ENCODE measurements at places on chromosomes 2 and 18. TPM values are rescaled to one million over a fixed set of nuclear protein-coding genes. Genes with fewer than 3 reads are reported as not detected.

The IMPA2 gene
- polyA plus RNA-seq = 8.0 TPM

The CCL20 gene
- not detected for polyA plus RNA-seq

The CNTNAP5 gene
- polyA plus RNA-seq = not detected

The SERPINB12 gene
- not detected for polyA plus RNA-seq

The SIX3 gene
- not detected for polyA plus RNA-seq

The UGT1A6 gene
- polyA plus RNA-seq = not detected

The IL1RL1 gene
- 0.13 TPM for polyA plus RNA-seq

DNA sequence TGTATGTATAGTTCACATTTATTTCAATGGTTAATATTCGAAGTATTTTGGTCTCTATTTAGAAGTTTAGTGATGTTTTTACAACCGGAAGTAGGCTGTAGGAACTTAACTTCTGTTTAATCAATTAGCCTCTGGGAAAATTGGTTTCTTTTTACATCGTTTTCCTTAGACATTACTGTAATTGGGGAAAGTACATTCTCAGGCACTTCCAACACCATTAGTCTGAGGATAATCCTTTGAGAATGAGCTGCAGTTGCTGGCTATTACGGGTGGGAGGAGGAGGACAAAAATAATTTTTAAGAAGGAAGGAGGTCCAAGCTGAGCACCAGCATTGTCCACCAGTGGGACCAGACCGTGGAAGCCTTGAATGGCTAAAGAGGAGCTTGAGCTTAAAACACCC, 70.4 kb upstream of the ST3GAL5 start:
- no peak for DNase-seq

- no peak for DNase-seq
Measured at GRCh38 chr2:105606081-105606480, 138.6 kb upstream of the NCK2 start.

DNA sequence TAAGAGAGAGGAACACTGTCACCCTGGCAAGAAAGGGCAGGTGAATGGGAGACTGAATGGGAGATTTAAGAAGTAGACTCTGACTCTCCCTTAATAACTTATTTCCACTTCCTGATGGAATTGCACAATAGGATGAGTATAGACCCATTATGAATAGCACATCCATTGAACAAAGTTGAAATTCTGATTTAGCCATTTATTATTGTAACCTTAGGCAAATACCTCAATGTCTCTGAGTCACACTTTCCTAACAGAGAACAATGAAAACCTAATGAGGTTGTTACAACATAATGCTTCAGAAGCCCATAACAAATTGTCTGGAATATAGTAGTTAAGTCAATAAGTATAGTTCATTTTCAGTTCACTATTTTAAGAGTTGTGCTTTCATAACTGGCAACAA, 78.9 kb downstream of the NRXN1 start:
- DNase-seq = peak; percentile 20

- DNase-seq = no peak
Measured at GRCh38 chr18:44117821-44118220, 562.9 kb upstream of the SETBP1 start.

DNA sequence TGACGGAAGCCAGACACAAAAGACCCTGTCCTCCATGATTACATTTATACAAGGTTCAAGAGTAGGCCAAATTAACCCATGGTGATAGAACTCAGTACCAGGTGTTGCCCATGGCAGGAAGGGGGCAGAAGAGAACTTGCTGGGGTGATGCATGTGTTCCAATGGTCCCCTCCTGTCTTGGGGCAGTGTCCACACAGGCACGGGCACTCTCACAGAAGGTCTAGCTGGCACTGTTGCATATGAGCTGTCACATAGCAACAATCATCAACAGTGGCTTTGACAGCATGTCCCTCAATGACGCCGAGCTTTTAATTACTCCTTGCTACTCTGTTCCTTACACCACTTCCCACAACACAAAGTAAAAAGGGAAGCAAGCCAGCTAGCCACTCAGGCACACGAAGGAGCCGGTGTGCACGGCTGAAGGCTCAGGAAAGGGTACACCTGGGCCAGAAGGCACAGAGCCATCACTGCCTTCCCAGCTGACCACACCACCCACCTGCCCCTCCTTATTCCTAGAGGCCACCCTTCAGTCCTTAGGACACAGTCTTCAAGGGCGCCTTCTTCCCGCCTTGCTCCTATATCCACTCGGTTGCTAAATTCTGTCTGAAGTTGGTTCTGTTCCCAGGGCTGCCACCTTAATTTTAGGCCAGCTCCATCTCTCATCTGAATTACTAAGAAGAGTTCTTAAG, 28.9 kb downstream of the RPL31 start:
- DNase-seq = no peak

DNA sequence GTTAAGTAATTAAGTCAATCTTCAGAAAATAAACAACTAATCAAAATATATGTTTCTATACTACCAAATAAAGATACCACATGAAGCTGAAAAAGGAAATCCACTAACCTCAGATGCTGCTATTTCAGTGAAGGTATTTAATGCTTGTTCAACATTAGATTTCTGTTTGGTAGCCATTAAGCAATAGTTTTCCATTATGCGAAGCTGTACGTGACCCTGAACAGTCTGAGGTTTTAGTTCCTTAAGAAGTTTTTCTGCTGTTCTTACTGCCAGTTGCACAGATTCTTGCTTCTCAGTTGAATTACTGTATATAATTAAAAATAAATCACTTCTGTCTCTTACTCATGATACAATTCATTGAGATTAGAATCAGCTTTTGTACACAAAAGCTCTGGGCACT, 65.4 kb downstream of the TTC21B start:
- no peak for DNase-seq

GRCh38 chr2:160510617-160511016, 17.0 kb upstream of the RBMS1 start:
- peak; percentile 29 for DNase-seq

DNA sequence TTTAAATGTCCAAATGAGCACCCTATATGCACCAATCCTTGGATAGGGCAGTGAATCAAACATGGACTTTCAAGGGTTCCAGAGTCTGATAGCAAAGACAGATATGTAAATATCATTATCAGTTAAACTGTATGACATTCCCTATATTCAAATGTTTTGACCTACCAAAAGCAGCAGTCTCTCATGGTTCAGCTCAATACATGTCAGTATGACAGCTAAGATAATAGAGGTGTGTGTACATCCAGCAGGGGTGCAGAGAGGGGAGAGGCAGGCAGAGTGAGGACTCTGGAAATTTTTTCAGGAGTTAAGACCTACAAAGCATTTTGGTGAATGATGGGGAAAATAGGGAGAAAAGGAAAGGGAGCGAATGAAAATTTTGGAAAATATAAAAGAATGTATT, 106.3 kb downstream of the MYO3B start:
- no peak for DNase-seq

DNA sequence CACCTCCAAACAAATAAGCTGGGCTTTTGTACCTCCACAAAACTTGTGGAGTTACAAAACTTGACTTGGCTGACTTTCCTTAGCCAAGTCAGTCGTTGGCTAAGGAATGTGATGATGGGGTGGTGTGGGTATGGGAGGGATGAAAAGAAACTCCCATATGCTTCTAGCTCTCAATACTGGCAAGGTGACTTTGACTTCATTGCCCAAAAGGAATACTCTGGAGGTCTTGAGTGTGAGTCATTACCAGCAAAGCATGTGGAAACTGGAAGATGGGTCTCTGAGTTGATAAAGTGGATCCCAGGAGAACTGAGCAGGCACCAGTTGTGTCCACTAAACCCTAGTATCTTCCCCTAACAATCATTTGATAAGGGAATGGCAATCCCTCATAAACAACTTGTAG, 226.7 kb downstream of the GULP1 start:
- peak; percentile 47 for DNase-seq

DNA sequence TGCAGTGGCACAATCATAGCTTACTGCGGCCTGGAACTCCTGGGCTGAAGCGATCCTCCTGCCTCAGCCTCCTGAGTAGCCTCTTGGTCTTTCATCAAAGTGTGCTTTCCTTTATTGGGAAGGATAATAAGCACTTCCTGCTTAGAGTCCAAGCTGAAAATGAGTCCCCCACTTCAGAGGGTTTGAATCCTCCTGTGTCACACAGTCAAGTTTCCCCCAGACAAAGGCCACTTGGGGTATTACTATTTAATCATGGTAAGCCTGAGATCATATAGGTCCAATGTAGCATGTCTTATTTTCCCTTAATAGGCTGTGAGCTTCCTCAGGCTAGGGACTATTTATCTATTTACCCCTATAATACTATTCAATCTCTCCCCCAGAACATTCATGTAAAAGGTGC, 11.4 kb upstream of the KIAA2012 start:
- DNase-seq = no peak

- DNase-seq = no peak
Measured at GRCh38 chr18:76979111-76979751, 153.4 kb downstream of the MBP start.

- DNase-seq = no peak
Measured at GRCh38 chr2:2800697-2801096, 469.6 kb upstream of the MYT1L start.

GRCh38 chr2:49959961-49960553, 805.7 kb upstream of the FSHR start:
- DNase-seq = no peak

DNA sequence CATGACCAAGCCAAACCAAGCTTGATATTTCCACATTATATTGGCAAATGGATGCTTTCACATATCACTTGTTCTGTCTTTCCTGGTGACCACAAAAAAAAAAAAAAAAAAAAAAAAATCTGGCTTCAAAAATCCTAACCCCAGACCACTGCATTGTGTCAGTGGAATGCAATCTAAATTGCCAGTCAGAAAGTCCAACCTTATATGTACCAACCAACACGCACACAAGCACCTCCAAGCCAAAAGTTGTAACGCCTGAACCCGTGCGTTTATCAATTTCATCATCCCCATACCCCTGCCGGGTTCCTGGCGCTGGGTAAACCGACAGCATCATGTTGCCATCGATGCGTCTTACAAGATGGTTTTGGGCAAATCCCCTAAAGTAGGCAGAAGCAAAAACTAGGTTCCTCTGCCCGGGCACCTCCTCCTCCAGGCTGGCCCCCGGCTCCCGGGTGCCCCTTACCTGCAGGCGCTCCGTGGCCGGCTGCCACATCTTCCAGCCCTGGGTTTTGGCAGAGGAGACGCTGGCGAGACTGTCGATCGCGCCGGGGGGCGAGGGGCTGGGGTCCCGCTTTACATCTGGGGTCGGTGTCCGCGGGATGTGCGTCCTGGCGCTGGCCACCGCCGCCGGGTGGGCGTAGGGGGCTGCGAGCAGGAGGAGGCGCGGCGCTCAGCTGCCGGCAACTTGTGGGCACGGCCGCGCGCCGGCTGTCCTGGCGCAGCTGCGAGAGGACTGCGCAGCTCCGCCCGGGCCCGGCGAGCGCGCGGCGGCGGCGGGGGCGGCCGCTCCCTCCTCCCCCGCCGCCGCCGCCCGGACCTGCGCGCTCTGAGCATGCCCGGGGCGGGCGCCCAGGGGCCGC, at the start of gene PID1:
Gene PID1 (minus strand): TSS at position 737 of the 860 bp plus-strand sequence. CDS start 244 bp downstream, at position 493.
- DNase-seq = peak; percentile 78

DNA sequence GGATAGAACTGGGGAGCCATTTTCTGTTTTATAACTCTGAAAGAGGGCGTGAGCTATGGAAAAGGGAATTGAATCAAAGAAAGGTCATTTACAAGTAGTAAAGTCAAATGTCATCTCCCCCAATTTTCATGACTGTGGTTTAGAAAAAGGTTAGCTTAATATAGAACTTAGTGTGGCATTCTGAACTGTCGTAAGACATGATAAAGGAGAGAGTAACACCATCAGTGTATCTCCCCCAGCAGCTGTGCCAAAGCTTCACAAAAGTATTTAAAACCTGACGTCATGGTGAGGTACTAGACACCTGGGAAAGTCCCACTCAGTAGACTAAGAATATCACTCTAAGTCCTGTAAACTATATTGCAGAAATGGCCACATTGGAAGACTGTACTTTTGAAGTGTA, 5.8 kb upstream of the IKZF2 start:
- DNase-seq = no peak

- DNase-seq = no peak
Measured at GRCh38 chr2:241182126-241182525, 6.4 kb upstream of the ANO7 start.

DNA sequence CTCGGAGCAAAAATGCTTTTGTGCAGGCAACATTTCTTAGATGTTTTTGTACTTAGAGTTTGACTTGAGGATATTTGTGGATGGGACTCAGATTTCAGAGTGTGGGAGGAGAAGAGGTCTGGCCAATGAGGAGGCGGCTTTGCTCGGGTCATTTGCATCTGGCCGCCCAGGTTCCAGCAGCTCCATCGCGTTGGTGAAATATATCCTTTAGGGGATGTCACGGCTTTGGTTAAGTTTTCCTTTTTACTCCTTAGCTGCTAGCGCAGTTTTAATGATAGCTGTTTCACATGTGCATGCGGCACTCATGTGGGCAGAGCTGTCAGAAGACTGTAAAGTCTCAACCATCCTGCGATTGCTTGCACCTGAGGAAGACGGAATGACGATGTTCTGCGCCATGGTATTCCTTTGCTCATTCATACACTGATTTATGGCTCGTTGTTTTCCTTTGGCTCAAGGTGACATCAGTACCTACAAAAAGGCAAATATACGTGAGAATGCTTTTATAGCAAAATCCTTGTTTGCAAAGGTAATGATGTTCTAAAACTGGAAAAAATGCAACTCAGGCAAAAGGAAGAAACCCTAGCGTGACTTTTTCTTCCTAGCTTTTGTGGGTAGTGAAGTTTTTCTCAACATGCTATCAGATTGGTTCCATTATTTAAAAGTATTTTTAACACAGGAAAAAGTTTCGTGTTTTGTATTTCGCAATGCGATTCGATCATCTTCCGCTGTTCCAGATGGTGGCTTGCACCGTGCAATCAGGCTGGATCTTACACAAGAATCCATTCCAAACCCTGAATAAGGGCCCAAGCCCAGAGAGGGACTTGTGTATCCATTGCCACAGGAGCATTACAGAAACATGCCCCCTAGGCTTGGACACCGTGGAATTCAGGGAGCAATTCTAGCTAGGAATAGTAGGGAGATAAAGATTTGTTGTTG, 70.5 kb upstream of the ZNF516 start:
- peak; percentile 96 for DNase-seq

GRCh38 chr18:6482198-6482977, 67.7 kb upstream of the L3MBTL4 start:
- DNase-seq = peak; percentile 85

DNA sequence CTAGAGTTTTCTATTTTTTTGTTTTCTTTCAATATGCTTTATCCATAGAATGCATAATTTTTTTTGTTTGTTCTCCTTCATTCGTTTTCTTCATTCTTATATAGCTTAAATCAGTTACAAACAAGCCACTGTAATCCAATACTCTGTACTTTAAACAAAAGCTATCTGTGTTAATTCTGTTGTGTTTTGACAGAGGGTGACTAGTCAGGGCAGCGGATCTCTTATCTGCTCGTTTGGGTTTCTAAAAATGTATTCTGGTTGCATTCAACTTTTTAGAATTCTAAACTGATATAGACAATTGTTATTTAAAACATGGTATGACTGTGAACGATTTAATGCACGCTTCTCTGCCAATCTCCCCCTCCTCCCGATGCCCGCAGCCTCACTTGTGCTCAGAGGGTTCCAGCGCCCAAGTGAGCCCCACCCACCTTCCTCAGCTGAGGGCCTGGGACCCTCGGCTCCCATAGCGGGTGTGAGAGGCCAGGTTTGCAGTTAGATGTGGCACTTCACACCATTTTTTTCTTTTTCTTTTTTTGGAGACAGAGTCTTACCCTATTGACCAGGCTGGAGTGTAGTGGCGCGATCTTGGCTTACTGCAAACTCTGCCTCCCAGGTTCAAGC, 44.1 kb downstream of the NCK2 start:
- no peak for DNase-seq

Measured in GM23248 (cell line).